ENCODE measurements at places on chromosomes 6 and 20.

DNA sequence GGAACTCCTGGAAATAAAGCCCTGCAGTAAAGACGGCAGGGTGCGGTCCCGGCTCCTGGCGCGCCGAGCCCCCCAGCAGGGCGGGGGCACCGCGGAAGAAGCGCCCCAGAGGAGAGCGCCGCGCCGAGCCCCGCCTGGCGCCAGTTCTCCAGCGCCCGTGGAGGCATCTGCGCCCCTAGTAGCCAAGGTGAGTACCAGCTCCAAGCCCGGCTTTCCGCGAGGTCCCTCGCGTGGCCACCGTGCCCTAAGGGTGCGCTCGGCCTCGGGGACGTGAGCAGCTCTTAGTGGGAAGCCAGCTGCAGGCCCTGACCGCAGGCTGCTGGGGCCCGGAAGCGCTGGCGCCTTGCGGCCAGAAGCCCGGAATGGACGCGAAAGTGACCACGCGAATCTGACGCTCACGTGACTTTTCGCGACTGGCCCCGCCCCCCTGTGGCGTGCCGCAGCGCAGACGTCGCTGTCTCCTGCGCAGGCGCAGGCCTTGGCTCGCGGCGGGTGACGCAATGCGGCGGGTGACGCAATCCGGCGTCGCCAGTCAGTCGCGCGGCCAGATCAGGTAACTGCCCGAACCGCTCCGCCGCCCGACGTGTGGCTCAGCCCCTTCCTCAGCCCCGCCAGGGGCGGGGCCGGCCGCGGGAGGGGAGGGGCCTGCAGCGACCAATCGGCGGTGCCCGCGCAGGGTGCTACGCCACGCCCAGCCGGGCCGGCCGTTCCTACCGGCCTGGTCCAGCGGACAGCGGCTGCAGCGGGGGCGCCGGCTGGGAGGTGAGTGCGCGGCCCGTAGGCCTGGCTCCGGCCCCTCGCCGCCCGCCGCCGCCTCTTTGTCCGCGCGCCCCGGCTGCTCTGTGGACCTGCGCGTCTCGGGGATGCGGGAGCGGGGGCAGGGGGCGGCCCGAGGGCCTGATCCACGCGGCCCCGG lies at the start of gene GZF1:
GZF1 (plus strand) TSS at position 707 of the 916 bp plus-strand sequence. CDS start 2,202 bp downstream, outside the sequence.
- DNase-seq, result peak; percentile 99

GRCh38 chr6:113680301-113680700 lies 176.8 kb upstream of the MARCKS start:
- DNase-seq, result no peak

DNA sequence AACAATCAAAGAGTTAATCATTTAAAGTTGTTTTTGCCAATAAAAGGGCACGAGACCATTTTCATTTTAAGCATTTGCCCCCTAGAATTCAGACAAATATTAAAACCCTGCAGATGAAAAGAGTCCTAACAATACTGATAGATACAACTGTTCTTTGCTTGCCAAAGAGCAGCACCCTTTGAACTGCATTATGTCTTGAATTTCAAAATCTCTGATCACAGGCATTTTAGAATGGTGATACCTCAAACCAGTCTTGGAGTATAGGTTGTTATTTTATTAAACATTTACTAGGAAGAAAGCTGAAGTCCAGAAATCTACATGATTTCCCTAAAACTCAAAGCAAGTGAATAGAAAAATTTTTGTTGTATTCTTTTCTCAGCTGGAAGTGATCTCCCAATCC lies 108.7 kb downstream of the KIF13A start:
- DNase-seq, result no peak

GRCh38 chr20:46802722-46803121 lies 91.9 kb upstream of the EYA2 start:
- no peak for DNase-seq

DNA sequence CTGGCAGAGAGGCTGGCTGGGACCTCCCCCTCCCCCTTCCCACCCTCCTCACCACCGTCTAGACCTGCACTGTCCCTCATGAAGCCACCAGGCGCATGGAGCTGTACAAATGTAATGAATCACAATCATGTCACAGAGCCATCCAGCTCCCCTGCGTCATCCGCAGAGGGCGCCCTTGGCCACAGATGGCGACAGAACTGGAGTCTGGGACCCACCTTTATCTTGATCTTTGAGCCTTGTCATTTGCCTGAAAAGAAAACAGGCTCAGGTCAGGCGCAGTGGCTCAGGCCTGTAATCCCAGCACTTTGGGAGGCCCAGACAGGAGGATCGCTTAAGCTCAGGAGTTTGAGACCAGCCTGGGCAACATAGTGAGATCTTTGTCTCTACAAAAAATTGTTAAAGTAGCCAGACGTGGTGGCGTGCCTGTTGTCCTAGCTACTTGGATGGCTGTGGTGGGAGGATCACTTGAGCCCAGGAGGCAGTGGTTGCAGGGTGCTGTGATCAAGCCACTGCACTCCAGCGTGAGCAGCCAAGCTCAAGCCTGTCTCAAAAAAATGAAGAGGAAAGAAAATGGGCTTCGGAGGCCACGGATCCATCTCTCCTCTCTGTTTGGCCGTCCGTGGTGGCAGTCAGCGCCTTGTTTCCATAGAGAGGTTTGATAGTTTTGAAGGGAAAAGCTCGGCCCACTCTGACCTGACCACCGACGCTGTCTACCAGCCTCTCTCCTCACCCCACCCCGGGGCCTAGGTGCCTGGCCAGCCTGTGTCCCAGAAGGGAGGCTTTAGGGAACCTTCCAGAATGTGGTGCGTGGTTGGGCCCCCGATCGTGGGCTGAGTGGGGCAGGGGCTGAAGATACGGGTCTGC lies 6.2 kb downstream of the COL9A3 start:
- DNase-seq, result no peak

- no peak for DNase-seq
Observed at GRCh38 chr20:10707791-10708190, 34.0 kb upstream of the JAG1 start.

DNA sequence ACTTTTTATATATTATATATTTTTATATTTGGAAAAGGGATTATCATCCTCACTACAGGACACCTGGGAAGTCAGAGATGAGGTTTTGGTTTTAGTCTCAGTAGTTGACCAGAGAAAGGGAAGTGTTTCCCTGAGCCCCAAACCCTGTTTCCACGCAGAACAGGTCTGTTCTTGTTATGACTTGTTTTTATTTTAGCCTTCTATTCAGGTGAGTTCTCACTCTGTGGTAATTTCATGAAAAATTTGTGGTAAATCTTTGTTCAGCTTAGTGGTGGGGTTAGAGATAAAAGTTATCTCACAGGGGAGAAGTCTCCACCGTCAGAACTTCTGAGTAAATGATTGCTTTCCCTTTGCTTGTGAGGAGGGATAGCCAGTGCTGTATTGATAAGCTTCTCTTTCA lies 224.9 kb downstream of the FARS2 start:
- DNase-seq, result no peak

DNA sequence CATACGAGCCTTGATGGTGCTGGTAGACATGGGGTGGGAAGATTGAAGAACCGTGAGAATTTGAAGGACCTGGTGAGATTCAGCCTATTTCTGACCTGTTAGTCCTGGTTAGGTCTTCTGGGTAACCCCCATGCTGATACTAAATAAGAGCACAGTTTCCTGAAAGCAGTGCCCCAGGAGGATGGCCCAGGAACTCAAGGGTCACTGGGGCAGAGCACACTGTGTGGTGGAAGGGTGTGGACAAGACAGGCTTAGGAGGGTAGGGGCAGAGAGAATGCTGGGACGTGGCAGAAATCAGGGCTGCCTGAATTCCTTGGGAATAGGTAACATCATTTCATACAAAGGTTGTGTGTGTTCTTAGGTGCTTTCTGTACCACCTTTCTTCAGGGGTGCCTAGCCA lies 31.9 kb upstream of the ENPP1 start:
- no peak for DNase-seq

- peak; percentile 21 for DNase-seq
Observed at GRCh38 chr20:34262488-34263288, 21.5 kb downstream of the ASIP start.

DNA sequence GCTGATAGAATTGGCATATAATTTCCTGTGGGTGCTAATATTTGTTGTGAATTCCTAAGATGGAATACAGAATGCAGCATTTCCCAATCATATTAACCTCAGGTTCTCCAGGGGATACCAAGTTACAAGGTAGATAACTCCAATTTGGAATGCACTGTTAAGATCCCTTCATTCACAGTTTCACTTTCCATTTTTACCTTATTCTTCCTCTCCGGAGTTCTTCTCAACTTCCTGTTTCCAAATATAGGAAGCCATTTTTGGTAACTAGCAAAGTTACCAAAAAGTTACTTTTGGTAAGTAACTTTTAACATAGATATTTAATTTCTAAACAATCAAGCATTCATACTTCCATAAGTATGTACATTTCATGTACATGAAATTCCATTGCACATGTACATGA lies 63.5 kb upstream of the PHACTR2 start:
- DNase-seq, result no peak

DNA sequence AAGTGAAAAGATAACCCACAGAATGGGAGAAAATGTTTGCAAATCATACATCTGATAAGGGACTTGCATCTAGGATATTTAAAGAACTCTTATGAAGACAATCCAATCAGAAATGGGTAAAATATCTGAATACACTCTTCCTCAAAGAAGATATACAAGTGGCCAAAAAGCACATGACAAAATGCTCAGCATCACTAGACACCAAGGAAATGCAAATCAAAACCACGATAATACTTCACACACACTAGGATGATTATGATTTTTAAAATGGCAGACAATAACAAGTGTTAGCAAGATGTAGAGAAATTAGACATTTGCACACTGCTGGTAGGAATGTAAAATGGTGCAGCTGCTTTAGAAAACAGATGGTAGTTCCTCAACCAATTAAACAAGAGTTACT lies 34.8 kb upstream of the SIRT5 start:
- no peak for DNase-seq

DNA sequence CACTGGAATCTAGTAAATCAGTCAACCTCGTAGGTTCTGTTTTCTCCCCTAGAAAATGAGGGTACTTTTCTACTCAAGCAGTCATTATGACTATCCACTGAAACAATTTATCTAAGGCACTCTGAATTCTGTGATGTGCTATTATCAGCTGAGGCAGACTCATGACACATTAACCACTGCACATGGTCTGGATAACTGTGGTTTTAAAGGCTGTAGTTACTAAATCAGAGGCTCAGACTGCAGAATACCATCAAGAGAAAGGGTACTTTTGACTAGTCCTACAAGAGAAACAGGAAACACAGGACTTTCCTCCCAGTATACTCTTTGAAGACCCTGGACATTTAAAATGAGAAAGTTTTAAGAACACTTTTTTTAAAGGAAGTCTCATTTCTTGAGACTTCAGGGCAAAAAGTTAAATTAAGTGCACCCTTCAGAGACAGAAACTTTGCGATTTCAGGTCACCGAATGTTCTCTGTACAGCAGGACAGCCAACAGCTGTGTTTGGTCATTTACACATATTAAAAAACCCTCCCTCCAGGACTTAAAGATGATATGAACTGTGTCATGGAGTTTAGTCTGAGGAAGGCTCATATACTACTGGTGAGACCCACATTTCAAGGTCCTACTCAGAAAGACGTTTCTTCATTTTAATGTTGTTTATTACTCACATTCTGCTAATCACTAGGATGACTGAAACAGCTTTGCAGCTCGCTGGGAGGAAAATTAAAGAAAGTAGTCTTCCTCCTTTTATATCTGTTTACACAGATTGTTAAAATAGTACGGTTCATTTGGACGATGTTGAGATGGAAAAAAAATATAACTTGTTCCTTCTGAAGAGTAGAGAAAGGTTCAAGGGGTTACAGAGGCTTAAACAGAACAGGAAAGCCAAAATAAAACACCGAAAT lies 19.9 kb downstream of the ATXN1 start:
- peak; percentile 59 for DNase-seq

DNA sequence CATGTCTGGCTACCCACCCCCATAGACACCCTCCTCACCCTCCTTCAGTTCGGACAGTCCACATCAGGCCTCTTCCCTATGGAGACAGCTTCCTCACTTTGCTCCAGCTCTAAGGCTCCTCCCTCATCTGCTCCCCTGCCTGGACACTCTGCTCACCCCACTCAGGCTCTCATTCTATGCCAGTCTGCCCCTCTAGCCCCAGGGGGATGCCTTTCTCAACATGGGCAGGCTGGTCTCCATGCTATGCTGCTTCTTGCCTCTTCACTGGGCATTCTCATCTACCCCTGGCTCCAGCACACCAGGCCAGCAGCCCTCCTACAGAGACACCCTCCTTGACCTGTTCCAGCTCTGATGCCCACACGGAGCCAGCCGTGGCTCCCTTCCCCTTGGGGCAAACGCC lies at the start of gene WFDC8:
WFDC8 (minus strand) TSS at position 101 of the 400 bp plus-strand sequence; CDS start at position 64, 37 bp downstream.
- no peak for DNase-seq

- DNase-seq, result no peak
Observed at GRCh38 chr6:121647905-121648304, 212.5 kb downstream of the GJA1 start.

- no peak for DNase-seq
Observed at GRCh38 chr20:19644085-19644484, 114.0 kb upstream of the RIN2 start.

DNA sequence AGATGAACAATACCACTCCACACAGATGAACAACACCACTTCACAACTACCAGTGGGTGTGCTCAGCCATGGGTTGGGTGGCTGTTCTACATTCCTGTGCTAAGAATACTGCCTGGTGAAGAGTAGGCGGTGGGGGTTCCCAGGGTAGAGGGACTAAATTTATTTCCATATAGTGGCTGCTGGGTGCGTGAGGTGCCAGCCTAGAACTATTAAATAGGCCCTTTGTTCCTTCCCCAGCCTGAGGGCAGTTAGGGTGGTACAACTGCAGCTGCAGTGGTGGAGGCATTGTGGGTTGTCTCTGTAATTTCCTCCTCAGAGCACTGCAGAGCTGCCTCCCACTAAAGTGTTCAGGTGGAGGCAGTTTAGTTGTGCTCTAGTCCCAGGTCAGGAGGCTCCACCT lies 618.4 kb downstream of the MMUT start:
- no peak for DNase-seq

DNA sequence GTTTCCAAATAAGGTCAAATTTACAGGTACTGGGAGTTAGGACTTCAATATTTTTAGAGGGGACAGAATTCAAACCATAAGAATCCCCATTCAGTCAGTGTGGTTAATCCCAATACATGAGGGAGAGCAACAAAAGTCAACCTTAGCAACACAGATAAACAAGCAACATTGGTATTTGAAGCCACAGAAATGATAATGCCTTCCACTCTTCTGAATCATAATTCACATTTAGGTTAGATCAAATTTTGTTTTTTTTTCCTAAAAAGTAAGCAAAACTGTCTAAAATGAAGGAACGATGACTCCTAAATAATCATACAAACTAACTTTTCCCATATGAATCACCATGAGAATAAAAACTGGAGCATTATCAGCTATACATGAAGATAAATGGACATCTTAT lies 246.0 kb upstream of the TENT5A start:
- DNase-seq, result no peak

- peak; percentile 20 for DNase-seq
Observed at GRCh38 chr6:141562186-141562811, 570.4 kb upstream of the GJE1 start.

- peak; percentile 54 for DNase-seq
Observed at GRCh38 chr6:6003621-6004366, 2.9 kb downstream of the NRN1 start.

DNA sequence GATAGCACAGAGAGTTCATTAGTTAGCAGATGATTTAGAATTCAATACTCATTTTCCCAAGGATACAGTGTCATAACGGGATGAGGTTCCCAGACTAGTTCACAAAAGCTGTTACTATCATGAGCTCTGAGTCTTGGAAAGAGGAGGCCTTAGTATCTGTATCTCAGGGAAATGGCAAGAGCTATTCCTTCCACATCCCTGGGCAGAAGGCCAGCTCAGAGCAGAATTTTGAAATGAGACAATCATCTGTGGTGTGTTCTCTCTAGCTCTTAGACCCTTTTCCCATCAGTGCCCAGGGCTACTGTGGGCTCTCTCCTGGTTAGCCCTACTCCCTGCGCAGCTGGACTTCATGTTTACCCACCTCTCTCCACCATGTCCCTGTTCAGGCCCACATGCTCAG lies 64.5 kb downstream of the JAG1 start:
- DNase-seq, result peak; percentile 79

Data from lung (tissue), 17 donors.